HepG2 (cell line): ENCODE measurements at places on chromosomes 12 and 14.

DNA sequence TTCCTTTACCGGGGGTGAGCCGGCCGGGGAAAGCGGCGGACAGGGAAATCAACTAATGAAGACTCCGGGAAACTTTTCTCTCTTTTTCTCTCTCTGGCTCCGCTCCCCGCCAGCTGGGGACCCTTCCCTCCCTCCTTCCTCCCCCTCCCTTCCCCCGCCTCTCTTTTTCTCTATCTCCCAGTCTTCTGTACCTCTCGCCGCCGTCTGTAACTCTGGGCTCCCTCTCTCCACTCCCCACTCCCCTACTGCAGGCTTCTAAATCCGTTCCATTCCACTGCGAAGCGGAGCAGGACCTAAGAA, 6.9 kb upstream of the HOXC11 start:
- H3K4me1 ChIP-seq, result no peaks in the 10 kb centered on the region
- no peak for DNase-seq
- no peak overlapping the region for H3K27ac ChIP-seq
- H3K36me3 ChIP-seq, result no peaks in the 10 kb centered on the region

DNA sequence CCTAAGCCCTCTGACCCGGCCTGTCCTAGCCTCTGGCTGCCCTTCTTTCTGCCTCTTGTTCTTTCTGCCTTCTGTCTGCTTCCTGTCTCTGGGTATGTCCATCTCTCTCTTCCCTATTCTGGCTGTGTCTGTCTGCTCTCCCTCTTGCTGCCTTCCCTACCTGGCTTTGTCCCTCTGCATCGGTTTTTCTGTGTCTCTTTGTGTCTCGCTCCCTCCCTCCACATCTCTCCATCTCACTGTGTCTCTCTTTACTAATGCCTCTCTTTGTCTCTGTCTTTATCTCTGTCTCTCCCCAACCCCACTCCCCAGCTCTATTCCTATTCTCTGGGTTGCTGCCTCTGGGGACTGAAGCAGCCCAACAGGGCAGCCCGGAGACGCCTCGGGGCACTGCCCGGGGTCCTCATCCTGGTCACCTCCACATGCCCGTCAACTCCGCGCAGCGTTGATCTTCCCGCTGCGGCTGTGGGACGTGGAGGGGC, 10.1 kb downstream of the SHMT2 start:
- H3K36me3 ChIP-seq, result no peaks in the 10 kb centered on the region; the same call in 2 of the 3 replicates
- peaks cover 74% of the 10 kb centered on the region for H3K4me1 ChIP-seq
- H3K27ac ChIP-seq, result no peak overlapping the region
- H3K27me3 ChIP-seq, result peaks cover 18% of the 10 kb centered on the region
- DNase-seq, result no peak

DNA sequence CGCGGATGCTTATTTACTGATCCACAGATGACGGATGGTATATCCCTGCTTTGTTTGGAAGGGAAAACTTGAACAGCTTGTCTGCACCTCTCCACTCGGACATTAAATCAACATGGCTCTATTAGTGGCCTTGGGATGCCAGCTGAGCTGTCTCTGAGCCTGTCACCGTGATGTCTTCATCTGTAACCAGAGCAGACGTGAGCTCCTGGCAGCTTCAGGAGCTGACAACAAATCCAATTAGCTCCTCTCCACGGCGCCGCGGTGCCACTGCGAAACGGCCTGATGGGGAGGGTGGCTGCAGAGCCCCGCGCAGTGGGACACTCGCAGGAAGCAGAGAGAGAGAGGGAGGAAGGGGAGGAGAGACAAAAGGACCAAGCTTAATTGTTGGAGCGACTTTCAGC, 112.3 kb downstream of the PAPOLA start:
- peaks cover 11% of the 10 kb centered on the region for H3K4me1 ChIP-seq
- no peaks in the 10 kb centered on the region for H3K36me3 ChIP-seq
- H3K4me3 ChIP-seq, result no peak overlapping the region
- no peak overlapping the region for H3K27ac ChIP-seq

- H3K36me3 ChIP-seq, result no peaks in the 10 kb centered on the region
- peak overlapping the region; percentile 59 for H3K4me3 ChIP-seq
- H3K27ac ChIP-seq, result no peak overlapping the region
- peak; percentile 75 for DNase-seq
- H3K27me3 ChIP-seq, result no peaks in the 10 kb centered on the region
- H3K4me1 ChIP-seq, result peaks cover 51% of the 10 kb centered on the region
Observed at GRCh38 chr12:109844983-109845823, 12.0 kb upstream of the TRPV4 start.

- H3K4me3 ChIP-seq, result no peak overlapping the region
- H3K36me3 ChIP-seq, result no peaks in the 10 kb centered on the region
- DNase-seq, result no peak
- H3K4me1 ChIP-seq, result no peaks in the 10 kb centered on the region
Observed at GRCh38 chr12:58895053-58895452, 25.3 kb downstream of the LRIG3 start.

DNA sequence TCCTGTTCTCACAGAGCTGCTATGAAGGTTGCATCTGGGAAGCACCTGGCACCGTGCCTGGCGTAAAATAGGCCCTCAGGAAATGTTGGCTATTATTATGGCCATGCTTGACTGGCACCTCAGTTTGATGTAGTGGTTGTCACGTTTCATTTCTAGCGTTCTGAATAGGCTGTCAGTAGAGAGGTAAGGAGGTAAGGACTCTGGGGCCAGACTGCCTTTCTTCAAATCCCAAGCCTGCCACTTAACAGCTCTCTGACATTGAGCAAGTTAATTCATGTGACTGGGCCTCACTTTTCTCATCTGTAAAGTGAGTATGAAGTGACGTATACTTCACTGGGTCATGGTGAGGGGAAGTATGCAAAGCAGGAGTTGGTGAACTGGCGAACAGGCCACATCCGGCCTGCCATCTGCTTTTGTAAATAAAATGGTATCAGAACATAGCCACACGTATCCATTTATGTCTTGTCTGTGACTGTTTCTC, 196.2 kb downstream of the CACNA1C start:
- DNase-seq, result no peak
- H3K4me1 ChIP-seq, result peaks cover 91% of the 10 kb centered on the region
- peak overlapping the region; percentile 47; the same call in 1 of the 2 replicates for H3K4me3 ChIP-seq
- no peaks in the 10 kb centered on the region for H3K36me3 ChIP-seq

DNA sequence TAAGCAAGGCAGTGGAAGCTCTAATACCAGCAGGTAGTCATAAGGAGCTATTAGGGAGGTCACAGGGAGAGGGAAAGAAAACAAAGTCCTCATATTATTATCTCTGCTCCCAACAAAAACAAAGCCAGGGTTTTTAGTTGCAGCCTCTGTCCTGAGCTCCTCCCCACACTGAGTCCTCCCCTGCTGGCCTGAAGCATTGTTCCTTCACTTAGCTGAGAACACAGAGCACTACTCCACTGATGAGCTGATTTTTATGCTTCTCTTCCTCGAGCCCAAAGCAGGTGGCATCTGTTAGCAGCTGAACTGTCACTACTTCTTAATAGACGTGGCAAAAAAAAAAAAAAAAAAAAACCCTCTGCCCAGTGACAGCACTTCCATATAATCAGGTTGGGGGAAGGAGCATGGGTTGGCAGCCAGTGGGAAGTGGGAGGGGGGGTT, 10.5 kb upstream of the STAC3 start:
- DNase-seq, result no peak
- no peak overlapping the region for H3K4me3 ChIP-seq
- peaks cover 10% of the 10 kb centered on the region for H3K36me3 ChIP-seq

GRCh38 chr12:15274561-15274967, 47.7 kb upstream of the PTPRO start:
- H3K4me1 ChIP-seq, result no peaks in the 10 kb centered on the region
- H3K27me3 ChIP-seq, result no peaks in the 10 kb centered on the region
- no peak overlapping the region for H3K27ac ChIP-seq
- H3K36me3 ChIP-seq, result no peaks in the 10 kb centered on the region
- H3K4me3 ChIP-seq, result no peak overlapping the region
- no peak for DNase-seq

DNA sequence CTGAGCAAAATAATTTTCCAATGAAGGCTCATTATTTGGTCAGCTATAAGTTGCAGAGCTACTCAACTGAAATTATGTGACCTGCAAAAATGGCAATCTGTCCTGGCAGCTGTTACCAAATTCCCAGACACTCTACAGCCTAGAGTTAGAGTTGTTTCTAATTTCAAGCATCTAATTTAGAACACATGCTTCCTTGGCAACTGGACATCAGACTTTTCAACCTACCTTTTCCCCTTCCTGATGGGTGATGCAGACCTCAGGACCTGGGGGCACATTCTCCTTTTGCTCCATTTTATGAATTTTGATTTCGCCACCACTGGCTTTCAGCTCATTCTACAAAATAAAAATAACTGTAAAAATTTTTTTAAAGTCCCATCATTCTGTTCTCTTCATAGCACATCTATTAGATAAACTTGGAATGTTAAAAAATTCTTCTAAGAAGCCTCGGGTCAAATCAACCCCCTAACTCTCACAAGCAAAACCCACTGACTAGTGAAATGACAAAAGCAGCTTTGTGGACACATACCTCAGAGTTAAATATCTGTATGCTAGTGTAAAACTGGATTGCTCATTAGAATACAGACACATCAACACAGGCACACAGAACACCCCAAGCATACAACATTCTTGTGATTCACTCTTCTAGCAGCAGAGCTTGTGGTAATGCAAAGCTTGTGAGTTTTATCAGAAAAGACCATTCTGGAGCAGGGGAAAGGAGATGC, 33.5 kb upstream of the CERS5 start:
- H3K4me1 ChIP-seq, result 0 out of 2 replicates have a peak, but pooled peaks cover 6% of the 10 kb centered on the region
- no peak overlapping the region for H3K27ac ChIP-seq
- DNase-seq, result no peak
- H3K36me3 ChIP-seq, result peaks cover 12% of the 10 kb centered on the region; the same call in 1 of the 3 replicates
- no peak overlapping the region for H3K4me3 ChIP-seq

DNA sequence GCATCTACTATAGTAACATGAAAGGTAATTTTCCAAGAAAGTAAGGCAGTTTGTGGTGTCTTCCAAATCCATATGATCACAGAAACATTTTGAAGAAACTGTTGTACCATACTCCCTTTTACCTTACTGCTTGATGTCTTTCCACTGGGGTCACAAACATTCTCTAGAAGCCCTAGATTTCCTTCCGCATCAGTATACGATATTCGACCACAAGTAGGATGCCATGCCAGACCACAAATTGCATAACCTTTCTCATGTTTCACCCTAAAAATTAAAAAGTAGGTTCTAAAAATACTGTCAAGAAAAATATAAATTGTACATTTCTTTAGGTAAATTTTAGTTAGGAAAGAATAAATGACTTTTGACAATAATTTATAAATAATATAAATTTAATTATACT, 26.5 kb downstream of the WDHD1 start:
- H3K36me3 ChIP-seq, result peaks cover 10% of the 10 kb centered on the region; the same call in 2 of the 3 replicates
- H3K4me1 ChIP-seq, result no peaks in the 10 kb centered on the region
- no peak overlapping the region for H3K27ac ChIP-seq
- no peak for DNase-seq
- H3K27me3 ChIP-seq, result no peaks in the 10 kb centered on the region
- no peak overlapping the region for H3K4me3 ChIP-seq

DNA sequence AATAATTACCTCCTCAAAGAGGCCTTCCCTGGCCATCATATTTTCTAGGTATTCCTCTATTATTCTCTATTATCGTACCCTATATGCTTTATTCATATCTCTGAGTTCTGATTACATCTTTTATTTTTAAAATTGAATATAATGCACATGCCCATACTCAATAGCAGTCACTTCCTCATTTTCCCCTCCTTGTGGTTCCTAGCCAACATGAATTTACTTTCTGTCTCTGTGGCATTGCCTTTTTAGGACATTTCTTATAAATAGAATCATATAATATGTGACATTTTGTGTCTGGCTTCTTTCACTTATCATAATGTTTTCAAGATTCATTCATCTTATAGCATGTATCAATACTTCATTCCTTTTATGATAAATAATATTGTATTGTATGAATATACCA, 74.4 kb upstream of the TRHDE start:
- H3K27ac ChIP-seq, result no peak overlapping the region
- H3K4me1 ChIP-seq, result no peaks in the 10 kb centered on the region
- no peaks in the 10 kb centered on the region for H3K27me3 ChIP-seq
- DNase-seq, result no peak
- no peaks in the 10 kb centered on the region for H3K36me3 ChIP-seq
- H3K4me3 ChIP-seq, result no peak overlapping the region

DNA sequence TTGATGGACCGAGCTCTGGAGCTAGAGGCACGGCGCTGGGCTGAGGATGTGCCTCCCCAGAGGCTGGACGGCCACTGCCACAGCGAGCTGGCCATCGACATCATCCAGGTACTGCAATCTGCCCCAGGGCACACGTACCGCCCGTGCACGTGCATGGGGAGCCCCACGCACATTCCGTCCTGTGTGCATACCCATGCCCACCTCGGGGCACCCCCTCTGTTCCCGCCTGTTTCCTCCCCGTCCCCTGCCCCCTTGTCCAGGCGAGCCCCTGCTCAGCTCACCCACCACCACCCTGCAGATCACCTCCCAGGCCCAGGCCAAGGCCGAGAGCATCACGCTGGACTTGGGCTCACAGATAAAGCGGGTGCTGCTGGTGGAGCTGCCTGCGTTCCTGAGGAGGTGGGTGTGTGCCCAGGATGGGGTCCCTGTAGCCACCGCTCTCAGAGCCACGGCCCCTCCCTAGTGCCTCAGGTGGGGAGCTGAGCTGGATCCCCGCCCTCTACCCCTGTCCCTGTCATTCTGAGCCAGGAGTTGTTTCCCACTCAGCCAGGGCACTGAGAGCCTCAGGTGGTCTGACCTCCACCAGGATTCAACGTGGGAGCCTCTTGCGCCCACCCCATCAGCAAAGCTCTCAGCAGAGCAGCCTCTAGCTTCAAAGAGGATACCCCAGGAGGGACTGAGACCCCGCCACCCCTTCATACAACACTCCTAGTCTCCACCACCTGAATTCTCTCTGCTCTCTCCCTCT, 6.9 kb downstream of the TNFAIP2 start:
- H3K27ac ChIP-seq, result no peak overlapping the region
- H3K36me3 ChIP-seq, result no peaks in the 10 kb centered on the region
- peaks cover 7% of the 10 kb centered on the region; the same call in 1 of the 2 replicates for H3K27me3 ChIP-seq
- H3K4me3 ChIP-seq, result no peak overlapping the region
- H3K4me1 ChIP-seq, result peaks cover 31% of the 10 kb centered on the region

DNA sequence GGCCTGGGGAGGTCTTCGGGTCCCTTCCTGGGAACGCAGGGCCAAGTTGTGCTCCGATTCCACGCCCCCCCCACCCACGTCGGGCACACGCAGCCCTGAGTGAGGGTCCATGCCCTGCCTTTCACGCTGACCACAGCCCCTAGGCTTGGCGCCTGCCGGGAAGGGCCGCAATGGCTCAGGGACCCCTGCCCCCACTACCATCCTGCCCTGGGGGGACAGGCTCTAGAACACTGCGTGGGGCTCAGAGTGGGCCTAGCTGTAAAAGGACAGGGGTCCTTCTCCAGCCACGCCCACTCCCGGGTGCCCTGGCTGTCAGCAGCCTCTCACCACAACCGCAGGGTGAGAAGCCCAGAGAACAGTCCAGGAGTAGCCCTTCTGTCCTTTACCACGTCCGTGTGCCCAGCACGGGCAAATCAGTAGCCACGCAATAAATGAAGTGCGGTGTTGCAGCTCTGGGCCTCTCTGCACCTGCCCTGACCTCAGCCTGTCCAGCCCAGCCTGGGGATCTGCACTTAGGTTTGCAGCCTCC, 9.4 kb upstream of the GPR68 start:
- H3K4me1 ChIP-seq, result peaks cover 25% of the 10 kb centered on the region
- no peaks in the 10 kb centered on the region for H3K36me3 ChIP-seq
- no peak for DNase-seq
- H3K27me3 ChIP-seq, result peaks cover 50% of the 10 kb centered on the region
